H4 (cell line): ENCODE measurements at places on chromosomes 2 and 18.
A peak's percentile ranks its signal among the peaks of the same experiment; 100 is the strongest.

- DNase-seq, result no peak
These were observed at the start of gene IL1F10 for GRCh38 chr2:113067681-113068080. Gene IL1F10, plus strand, starts transcription at chr2:113067970. Its CDS starts 4,769 bp downstream, at chr2:113072739.

GRCh38 chr18:51350081-51350480, 152.6 kb upstream of the MEX3C start:
- DNase-seq, result no peak

- DNase-seq, result no peak
These were observed 42.5 kb upstream of the ASAP2 start for GRCh38 chr2:9164112-9164608.

DNA sequence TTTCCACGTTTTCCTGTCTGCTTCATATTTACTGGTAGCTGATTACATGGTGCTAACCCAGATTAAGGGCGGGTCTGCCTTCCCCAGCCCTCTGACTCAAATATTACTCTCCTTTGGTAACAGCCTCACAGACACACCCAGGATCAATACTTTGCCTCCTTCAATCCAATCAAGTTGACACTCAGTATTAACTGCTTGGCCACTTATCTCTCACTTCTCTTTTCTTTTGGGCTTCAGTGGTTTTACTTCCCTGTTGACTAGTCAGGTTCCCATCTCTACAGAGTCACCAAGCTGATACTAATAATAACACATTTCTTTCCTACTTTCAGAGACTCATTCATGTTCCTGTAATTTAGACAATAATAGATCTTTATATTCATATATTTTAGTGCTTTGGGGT, 302.2 kb upstream of the MAP2 start:
- no peak for DNase-seq

DNA sequence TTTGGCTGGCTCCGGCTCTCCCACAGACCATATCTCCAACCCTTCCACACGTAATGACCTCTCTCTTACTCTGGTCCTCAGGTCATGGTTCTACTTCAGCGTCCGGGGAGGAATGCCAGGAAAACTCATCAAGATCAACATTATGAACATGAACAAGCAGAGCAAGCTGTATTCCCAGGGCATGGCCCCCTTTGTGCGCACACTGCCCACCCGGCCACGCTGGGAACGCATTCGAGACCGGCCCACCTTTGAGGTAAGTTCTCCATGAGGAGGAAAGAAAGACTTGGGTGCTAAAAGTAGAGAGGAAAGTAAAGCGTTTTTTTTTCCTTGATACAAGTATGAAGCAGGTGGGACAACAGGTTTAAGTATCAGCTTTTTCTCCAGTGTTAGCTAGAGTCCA, 1.9 kb downstream of the AGBL5 start:
- DNase-seq, result no peak

DNA sequence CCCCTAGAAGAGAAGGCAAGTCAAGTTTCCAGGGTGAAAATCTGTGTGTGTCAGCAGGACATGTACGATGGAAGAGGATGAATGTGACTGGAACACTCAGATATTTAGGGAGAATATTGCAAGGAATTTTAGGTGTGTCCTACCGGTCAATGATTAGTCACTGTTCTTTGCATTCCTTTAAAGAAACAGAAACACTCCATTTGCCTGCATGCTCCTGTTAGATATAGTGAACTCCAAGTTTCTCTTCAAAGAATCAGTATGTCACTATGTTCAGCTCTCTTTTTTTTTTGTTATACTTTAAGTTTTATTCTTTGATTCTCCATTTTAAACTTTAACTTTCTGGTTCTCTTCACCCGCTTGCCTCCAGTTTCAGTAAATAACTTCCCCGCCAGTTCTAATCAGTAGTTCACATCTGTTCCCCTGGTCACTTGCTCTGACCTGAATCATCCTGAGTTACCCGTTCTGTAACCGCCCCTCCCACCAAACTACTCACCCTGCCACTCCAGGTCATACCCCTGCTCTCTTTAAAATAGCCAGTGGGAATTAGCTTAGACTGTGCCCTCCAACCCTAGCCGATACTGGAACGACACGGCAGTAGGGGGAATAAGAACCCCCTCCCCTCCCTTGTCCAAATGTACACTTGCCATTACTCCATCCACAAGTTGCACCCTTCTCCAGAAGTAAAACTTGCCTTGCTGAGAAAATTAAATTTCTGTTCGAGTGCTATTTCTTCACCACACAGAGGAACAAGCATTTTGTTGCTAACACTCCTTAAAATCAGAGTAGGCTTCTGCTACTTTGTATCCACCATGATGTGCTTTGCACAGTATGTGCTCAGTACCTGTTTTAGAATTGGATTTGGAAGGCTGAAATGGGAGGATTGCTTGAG, 268.4 kb downstream of the METTL4 start:
- DNase-seq, result peak; percentile 7

DNA sequence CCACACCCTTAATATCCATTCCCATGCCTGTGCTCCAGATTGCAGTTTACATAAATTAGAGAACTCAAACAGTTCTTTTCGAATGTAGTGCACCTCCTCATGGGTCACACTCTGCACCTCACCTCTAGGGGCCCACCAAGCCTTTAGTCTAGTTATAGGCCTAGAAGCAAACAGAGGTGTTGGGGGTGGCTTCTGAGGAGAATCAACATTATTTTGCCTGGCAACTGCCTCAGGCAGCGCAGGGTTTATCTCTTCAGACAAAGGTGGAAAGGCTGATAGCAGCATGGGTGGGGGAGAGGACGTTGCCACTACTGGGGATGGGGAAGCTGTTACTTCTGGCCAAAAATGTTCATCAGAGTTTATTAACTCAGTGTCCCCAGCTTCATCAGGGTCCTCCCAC, 5.0 kb upstream of the GYPC start:
- DNase-seq, result no peak
